ENCODE measurements at places on chromosomes 11 and 22.
A peak's percentile ranks its signal among the peaks of the same experiment; 100 is the strongest.

- DNase-seq, result no peak
Observed at GRCh38 chr11:128732471-128733277, 38.8 kb downstream of the FLI1 start.

DNA sequence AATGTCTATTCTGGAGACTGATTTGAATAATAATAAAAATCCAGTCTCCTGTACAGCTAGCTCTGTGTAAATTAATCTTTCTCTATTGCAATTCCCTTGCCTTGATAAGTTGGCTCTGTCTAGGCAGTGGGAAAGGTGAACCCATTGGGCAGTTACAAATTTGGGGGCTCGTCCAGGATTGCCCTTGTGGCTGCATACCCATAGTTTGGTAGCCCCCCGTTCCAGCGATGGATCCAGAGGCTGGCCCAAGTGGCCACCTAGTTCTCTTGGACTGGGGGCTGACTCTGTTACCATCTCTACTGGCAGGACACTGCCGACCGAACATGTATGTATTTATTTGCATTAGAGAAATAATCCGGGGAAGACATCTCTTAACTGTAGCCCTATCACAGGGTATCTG is 326.2 kb upstream of the PDGFD start:
- no peak for DNase-seq

- DNase-seq, result no peak
Observed at GRCh38 chr11:75814363-75814676, 690 bp upstream of the UVRAG start.

DNA sequence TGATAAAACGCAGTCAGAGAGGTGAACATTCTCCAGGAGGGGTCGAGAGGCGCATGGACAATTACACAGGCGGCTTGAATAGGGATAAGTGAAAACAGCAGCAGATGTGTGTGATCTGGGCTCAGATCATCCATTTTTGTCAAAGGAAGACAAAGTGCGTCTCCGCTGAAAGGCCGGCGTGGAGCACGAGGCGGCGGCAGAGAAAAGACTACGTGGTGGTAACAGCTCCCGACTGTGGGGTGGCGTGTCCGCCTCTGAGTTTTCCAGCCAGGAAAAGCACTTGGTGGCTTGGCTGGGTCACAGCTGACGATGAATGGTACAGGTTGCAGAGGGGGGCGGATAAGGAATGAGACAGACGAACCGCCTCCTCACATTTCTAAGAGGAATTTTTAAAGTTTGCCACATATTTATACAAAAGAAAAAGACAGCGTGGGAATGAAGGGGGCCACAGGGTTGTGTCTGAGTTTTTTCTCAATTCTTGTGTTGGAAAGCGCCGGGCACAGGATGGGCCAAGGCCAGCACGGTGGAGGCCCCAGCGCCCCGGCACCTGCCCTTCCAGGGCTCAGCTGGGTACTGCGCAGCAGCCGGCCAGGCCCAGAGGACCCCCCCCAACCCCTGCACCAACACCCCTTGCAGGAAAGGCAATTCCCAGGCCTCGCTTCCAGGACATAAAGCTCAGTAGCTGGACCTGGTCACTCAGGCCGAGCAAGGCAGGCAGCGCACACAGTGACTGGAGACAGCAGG is 80.4 kb downstream of the TRMU start:
- DNase-seq, result no peak

DNA sequence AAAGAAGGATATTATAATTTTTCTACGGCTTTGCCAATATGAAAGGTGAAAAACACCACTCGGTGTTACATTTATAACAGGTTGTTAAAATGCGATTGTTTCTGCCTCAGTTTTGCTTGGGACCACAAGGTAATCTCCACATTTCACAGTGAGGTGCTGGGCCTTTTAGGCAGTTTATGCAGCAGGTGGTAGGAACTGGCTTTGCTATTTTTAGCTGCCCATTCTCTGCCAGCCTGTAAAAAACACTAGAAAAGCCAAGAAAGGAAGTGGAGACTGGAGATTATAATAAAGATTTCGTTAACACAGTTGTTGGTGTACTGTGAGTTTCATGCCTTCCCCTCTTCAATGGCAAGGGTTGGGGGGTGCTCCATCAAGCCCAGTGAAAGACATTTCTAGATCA is 8.0 kb upstream of the MRPL16 start:
- no peak for DNase-seq

DNA sequence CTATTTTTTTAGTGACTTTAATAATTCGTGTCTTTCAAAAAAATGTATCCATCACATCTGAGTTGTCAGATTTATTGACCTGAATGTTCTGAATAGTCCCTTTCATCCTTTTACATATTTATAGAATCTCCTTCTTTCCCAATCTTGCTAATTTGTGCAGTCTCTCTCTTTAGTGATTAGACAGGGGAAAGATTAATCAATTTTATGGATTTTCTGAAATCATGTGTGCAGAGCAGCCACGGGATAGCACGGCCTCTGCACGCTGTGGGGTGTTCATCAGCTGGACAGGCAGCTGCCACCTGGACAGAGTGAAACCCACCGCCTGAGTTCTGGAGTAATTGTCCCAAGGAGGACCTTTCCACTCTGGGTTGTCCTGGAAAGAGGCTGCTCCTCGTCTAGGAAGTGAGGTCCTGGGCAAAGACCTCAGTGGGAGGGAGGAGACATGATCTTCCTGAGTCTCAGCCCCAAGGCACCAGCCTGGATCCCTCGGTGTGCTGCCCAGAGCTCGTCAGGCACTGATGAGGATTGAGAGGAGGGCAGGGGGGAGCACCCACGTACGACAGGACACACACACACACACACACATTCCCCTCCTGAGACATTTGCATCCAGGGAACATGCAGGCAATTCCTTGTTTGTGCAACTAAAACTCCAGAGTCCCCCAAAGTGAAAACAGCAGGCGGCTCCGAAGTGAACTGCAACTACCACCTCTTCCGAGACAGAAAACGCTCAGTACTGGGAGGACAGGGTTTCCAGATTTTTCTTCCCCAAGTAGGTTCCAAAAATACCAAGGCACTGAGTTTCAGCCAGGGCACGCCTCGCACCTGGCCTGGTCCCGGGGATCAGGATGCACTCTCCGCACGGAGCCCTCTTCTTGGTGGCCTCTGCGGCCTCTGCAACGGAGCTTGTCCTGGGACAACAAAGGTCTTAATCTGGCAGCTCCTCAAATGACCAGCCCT is 22.5 kb upstream of the KRTAP5-6 start:
- DNase-seq, result no peak

DNA sequence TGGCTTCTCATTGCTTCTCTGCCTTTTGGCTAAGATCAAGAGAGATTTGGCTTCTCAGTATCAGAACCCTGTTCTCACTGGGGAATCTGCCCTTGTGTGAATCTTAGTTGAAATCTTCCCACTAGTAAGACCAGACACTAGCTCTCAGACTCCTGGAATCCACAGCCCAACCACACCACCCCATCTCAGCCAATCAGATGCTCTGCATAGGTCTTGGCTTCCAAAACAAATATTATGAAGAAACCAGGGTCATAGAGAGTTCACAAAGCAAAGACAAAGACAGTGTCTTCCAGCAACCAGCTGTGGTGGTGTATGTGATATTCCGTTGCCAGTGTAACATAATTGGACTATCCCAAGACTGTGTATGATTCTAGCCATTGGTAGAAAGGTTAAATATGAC is 5.4 kb downstream of the OR8B12 start:
- DNase-seq, result no peak

GRCh38 chr22:46066691-46067090 is 83.6 kb upstream of the PPARA start:
- DNase-seq, result no peak

DNA sequence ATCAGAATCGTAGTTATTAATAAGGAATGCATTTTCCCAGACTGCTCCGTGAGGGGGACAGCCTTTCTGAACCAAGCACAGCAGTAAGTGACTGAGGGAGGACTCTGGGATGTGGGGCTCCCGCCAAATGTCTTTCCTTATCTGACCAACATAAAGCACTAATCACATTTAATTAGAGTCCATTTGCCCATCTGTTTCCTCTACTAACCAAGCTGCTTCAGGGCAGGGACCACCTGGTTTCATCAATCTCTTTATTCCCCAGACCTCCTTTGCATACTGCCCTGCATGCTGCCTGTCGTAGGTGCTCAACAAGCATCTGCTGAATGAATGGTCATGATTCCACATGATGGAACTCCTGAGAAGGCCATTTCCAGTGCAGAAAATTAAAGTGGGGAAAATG is 29.4 kb downstream of the SMCO4 start:
- DNase-seq, result peak; percentile 46

- no peak for DNase-seq
Observed at GRCh38 chr22:39534092-39534506, 1.6 kb upstream of the RPS19BP1 start.

- DNase-seq, result no peak
Observed at GRCh38 chr22:23182309-23183060, 2.2 kb downstream of the BCR start.

- peak; percentile 77 for DNase-seq
Observed at GRCh38 chr11:94623120-94623735, 56.1 kb downstream of the PIWIL4 start.

Data from WERI-Rb-1 (cell line).